Activated CD4-positive, alpha-beta T cell treated with anti-CD3 and anti-CD28 coated beads, Interleukin-2, amount 50 U/mL, for 1 hour (primary cell): ENCODE measurements at places on chromosomes 1 and 21.

GRCh38 chr1:228538831-228539230, 51.6 kb downstream of the RNF187 start:
- no peak for DNase-seq

DNA sequence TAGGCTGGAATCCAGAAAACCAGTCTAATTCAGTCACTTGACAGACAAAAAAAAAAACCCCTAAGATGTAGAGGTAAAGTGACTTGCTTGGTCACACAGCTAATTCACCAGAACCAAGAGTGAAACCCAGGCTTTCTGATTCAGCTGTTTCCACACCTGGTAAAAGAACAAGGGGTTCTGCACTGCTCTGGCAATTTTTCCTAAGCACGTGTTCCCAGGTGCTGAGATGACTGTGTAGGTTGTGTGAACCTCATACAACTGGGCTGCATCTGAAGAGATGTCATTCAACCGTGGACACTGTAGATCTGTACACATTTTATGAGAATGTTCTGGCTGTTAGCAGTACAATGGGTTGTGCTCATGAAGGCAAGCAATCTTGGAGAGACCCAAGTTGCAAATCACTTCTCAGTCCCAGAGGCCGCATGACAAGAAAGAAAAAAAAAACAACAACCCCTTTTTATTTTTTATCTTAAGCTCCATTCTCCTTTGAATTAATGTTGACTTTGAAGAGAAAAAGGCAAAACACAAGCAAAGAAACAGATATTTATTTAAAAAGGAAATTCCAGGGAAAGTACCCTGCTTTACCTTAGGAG, 95.4 kb downstream of the INTS7 start:
- no peak for DNase-seq

DNA sequence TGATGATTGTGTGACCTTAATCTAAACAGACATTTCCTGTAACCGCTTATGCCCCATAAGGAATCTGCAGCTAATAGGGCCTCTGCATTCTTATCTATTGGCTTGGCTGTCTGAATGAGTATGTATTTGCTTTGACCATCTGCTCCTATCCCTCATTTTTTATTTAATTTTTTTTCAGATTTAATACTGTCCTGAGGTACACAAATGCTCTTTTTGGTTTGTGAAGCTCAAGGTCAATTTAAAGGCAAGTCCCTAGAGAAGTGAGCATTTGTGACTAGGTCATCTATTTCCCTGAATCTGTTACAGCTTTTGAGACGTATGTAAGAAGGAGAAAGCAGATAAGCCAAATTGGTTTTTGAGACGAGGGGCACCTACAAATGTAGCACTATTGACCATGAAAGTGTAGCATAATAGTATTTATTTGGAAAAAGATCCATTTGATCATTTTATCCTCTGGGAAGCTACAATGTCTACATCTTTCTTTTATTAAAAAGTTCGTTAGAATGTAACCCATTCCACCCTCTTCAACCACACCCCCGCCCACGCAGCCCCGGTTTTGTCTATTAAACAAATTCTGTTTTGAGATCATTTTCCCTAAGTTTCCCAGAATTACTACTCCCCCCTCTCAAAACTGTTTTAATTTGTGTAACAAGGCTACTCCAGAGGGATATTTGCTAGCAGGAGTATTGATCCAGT, 69.2 kb upstream of the HSPA13 start:
- DNase-seq, result no peak

GRCh38 chr1:50333595-50333974, 89.7 kb downstream of the DMRTA2 start:
- DNase-seq, result peak; percentile 30

DNA sequence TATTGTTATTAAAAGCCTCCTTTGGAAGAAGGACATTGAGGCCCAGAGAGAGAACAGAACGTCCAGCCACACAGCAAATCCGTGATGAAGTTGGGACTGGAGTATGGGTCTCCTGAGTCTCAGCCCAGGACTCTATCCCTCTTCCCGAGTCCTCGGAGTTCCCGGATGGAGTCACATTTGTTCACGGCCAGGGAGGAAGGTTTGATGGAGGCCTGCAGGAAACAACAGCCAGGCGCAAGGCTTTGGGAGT, 357 bp upstream of the TXLNA start:
- no peak for DNase-seq

GRCh38 chr1:223276029-223276428, 87.9 kb downstream of the SUSD4 start:
- DNase-seq, result no peak

GRCh38 chr21:36419996-36420395, 34.8 kb downstream of the CHAF1B start:
- DNase-seq, result peak; percentile 31

- no peak for DNase-seq
Measured at GRCh38 chr1:206905295-206906164, 8.3 kb downstream of the IL24 start.

DNA sequence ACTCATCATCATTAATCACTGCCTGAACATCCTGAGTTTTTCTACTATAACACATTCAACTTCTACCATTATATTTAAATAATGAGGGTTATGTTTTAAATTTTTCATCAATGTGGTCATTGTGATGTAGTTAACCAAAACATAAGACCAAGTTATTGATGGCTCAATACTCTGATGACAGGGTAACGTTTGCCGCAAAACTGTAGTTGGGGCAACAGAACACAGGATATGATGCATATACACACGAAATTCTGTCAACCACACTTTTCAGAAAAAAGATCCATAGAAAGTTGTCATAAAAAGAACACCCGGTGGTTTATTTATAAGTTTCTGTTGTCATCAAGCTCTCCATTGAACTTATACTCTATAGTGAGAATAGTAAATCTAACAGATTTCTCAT, 121.7 kb upstream of the COL11A1 start:
- DNase-seq, result no peak

DNA sequence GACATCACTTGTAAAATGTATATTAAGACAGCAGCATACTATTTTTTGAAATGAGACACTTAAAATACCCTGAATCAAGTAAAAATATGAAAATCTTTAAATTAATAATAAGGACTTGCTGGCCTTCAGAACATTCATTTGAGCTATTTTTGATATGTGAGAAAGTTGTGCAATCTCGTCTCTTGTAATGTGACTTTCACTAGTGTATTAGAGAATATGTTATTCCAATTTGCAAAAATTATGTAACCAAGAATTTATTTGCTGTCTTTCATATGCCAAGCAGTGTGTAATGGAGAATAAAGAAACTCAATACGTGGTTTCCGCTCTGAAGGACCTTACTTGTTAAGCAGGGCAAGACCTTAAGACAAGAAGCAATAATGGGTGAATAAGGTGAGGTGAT, 375.0 kb upstream of the RUNX1 start:
- DNase-seq, result no peak

- DNase-seq, result no peak
Measured at GRCh38 chr1:101960142-101960541, 36.6 kb downstream of the OLFM3 start.

DNA sequence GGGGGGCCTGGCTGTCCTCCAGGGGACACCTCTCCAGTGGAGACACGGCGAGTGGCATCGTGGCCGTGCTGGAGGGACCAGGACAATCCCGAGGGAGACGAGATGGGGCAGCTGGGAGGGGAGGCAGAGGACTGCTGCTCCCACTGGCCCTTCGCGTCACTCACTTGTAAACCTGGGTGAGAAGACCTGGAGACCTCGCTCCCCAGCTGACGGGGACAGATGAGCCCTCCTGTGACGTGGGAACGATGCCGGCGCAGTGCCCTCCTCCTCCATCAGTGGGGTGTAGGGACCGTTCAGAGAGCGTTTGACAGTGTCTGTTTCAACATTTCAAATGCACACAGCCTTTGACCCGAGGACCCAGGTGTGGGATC, 4.6 kb downstream of the SPATC1L start:
- no peak for DNase-seq

GRCh38 chr1:172338295-172338735, 82.2 kb upstream of the C1orf105 start:
- DNase-seq, result no peak

DNA sequence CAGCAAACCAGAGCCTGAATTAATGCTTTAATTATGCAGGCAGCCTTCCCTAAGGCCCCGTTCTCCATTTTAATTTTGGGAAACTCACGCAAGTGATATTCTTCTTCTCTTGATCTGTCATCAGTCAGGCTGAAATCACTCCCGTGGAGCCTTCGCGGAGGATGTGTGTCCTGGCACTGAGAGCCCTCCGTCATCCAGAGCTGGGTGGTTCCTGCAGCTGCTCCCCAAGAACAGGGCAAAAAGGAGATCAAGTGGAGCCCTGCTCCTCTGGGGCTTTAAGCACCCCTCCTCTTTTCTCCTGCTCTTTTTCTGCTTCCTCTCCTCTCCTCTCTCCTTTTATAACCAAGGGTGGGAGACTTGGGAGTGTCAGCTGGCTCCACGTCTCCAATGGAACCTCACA, 133.2 kb upstream of the CACNA1E start:
- no peak for DNase-seq

- DNase-seq, result no peak
Measured at GRCh38 chr1:62530516-62531154, 66.7 kb upstream of the ANGPTL3 start.

GRCh38 chr1:169487133-169487532, 1.4 kb upstream of the SLC19A2 start:
- DNase-seq, result no peak

- DNase-seq, result no peak
Measured at GRCh38 chr1:64245495-64245894, 42.1 kb downstream of the UBE2U start.

DNA sequence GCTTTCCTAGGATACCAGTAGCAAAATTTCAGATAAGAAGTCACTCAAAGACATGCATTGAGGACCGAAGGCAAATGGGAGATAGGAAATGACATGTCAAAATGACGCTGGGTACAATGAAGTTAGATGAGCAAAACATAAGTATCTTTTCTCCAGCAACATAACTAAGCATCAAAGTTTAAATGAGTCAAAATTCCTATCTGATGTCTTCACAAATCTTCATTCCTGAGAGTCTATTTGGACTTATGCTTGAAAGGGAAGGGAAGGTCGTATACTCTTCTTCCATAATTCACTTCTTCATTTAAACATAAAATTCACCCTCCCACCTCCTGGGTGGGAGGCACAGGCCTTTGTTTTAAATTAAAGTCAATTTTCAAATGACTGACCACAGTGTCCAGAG, 4.1 kb upstream of the TMEM81 start:
- DNase-seq, result no peak

DNA sequence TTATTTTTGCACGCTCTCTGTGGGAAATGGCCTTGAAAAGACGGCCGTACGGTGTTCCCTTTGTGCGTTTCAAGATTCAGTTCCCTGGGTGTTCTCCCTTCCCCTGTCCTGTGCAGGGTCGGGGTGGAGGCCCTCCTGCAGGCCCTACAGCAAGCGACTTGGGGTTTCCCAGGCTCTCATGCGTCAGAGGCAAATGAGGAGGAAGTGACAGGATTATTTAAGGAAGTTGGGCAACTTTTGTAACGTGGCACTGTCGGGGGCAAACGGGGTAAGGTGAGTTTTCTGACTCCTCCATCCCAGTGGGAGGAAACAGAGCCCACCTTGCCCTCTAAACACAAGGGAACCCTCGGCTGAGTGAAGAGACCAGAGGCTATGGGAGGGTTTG, 16.1 kb upstream of the AJAP1 start:
- DNase-seq, result no peak

- DNase-seq, result no peak
Measured at GRCh38 chr1:151293093-151293492, 11.0 kb downstream of the ZNF687 start.

- no peak for DNase-seq
Measured at GRCh38 chr1:205370780-205371179, 14.1 kb upstream of the KLHDC8A start.

DNA sequence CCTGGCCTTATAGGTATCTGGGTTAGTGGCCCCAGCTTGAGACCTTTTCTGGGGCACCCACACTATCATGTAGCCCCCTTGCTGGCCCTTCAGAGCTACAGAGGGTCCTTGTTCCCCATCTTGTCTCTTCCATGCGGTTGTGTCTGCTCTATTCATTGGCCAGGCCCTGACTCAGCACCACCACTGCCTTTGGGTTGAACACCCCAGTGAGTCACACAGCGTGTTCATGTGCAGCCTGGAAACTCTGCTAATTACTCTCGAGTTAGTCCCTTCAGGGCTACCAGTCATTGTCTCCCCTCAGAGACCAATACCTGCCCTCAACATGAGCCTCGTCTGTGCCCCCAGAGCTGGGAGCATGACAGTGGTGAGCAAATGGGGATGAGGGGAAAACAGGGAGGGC, 28.2 kb upstream of the IKBKE start:
- no peak for DNase-seq

- no peak for DNase-seq
Measured at GRCh38 chr1:15141935-15142539, 11.5 kb upstream of the TMEM51 start.
